ENCODE measurements at places on chromosomes 1 and 21.

DNA sequence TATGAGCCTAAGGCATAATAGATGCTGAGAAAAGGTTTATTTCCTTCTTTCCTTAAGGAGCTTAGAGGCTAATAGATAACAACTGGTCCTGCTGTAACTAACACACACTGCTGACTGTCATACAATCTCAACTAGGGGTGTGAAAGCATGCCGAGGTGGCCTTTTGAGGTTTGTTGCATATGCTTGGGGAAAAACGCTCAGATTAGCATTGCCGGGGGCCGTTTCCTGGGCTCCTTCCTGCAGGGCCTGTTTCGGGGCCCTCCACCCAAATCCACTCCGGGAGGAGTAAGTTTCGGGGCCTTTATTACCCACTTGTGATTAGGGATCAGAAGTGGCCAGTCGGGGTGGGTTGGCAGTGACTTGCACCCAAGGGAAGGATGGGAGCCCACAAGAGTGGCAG lies 27.2 kb upstream of the RCSD1 start:
- no peak for DNase-seq

GRCh38 chr1:37137601-37138000 lies 103.3 kb upstream of the GRIK3 start:
- no peak for DNase-seq

DNA sequence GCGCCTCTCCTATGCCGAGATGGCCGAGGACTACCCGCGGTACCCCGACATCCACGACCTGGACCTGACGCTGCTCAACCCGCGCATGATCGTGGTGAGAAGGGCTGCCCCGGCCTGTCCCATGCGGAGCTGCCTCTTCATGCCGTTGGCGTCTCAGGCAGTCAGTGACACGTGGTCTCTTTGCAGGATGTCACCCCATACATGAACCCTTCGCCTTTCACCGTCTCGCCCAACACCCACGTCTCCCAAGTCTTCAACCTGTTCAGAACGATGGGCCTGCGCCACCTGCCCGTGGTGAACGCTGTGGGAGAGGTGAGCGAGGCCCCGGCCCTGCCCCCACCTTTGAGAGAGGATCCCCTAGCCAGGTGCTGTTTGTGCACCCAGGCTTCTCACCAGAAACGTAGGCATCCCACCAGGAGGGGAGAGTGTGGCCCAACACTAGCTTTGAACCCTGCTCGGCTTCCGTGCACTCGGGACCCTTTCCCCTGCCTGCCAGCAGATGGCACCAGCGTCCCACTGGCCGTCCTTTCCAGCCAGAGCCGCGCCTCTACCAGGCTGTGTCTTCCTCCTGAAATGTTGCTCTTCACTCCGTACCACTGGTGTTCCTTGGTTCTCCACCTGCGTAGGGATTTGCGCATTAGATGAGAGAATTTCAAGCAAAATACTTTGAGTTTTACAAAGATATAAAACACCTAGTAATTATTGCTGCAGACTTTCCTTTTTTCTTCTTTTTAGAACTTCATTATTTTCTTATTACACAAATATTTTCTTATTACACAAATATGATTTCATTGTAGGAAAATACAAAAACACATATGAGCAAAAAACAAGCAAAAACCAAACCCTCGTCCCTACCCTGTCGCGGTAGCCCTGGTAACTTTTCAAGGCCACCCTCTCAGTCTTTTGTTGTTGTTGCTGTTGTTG lies 9.0 kb downstream of the NPPA start:
- peak; percentile 36 for DNase-seq

GRCh38 chr1:26536081-26536480 lies 6.5 kb downstream of the RPS6KA1 start:
- DNase-seq, result no peak

DNA sequence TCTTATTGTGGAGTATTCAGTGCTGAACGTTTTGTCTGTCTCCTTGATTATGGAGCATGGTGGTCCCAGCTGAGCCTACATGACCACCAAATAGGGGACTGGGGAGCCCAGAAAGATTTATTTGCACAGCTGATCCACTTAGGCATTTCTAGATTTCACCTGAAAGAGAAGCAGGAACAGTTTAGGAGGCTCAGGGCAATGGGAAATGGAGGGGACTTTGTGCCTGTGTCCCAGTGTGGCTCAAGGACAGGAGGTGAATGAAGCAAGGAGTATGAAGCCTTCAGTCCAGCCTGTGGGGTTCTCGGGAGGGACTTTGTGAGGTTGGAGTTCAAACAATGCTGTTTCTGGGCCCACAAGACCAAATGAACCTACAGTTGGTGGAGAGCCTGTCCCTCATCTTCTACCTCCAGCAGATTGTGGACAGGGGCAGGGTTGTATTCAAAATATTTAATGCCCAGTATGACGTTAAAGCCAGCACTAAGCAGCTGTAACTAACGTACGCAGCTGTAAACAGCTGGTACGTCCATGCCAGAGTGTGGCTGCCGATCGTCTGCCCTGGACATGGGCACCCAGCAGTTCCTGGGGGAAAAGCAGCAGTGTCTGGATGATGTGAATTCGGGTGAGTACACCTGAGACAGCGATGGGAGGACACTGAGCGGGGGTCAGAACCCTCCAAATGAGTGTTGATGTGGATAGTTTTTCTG lies 164.9 kb upstream of the RAB4A start:
- no peak for DNase-seq

- no peak for DNase-seq
Observed at GRCh38 chr1:147924813-147925212, 3.4 kb upstream of the GPR89B start.

DNA sequence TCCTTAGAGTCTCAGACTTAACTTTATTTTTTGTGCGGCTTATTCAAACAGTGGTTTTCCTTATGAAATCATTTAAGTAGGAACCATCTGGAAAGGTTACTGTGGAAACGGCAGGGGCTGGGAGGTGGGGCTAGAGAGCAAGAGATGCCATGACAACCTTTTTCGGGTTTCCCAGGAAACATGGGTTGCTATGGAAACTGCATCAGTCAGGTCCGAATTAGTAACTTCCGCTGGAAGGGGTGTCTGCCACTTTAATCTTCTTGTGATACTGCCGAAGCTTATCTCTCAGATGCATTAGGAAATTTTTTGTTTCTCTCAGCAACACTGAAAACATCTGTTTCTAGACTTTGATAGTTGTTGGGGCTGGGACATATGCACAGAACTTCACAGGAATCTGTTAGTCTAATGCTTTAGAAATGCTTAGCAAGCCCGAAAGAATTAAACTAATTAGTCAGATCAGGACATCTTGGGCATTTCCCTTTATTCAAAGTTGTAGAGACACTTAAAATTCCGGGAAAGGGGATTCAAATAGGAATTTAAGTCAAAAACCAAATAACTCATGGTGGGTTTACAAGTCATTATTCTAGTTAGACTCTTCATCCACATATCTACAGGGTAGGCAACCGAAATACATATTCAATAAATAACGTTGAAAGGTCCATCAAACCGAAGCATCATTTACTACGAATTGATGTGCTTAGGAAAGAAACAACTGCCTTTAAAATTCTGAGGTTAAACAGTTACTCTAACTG lies 2.6 kb downstream of the KCNA3 start:
- peak; percentile 41 for DNase-seq

DNA sequence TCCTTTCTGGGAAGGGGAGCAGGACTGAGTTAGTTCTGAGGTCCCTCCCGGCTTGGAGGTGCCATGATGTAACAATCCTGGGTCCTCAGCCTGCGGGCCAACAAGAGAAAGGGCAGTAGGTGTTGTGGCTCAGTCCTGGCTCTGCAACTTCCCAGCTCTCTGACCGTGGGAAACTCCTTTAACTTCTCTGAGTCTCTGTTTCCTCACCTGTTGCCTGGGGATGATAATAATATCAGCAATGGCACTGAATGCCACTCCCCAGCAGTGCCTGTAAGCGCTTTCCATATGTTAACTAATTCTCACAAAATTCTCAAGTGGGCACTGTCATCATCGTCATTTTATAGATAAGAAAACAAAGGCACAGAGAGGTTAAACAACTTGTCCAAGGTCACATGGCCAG lies 2.3 kb downstream of the PADI3 start:
- no peak for DNase-seq

All from NCI-H1930 (cell line).